Mucosa of descending colon (tissue), 3 donors: ENCODE measurements at places on chromosomes 5 and 9. TPM values are rescaled to one million over a fixed set of nuclear protein-coding genes. Genes with fewer than 3 reads are reported as not detected.
A peak's percentile ranks its signal among the peaks of the same experiment; 100 is the strongest.

DNA sequence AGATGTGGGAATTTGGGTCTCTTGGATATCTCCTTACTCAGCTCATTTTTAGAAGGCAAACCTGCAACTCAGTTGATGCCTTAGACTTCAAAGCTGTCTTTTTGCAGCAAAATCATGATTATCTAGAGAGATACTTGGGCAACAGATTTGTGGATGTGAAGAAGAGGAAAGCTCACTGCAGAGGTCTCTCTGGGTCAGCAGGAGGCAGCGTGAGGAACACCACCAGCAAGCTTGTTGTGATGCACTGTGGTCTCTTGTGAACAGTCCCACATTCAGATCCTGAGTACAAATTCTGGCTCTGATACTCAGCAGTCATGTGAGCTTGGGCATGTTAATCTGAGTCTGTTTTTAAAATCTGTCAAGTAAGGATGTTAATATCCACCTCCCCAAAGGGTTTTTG, 26.3 kb upstream of the DMRT3 start:
- no peak for DNase-seq

DNA sequence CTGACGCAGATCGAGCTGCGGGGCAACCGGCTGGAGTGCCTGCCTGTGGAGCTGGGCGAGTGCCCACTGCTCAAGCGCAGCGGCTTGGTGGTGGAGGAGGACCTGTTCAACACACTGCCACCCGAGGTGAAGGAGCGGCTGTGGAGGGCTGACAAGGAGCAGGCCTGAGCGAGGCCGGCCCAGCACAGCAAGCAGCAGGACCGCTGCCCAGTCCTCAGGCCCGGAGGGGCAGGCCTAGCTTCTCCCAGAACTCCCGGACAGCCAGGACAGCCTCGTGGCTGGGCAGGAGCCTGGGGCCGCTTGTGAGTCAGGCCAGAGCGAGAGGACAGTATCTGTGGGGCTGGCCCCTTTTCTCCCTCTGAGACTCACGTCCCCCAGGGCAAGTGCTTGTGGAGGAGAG, 4.6 kb upstream of the PHYHD1 start:
- DNase-seq: no peak

GRCh38 chr9:94974154-94974879, 247.8 kb downstream of the AOPEP start:
- no peak for DNase-seq

- no peak for DNase-seq
Observed at GRCh38 chr9:19901586-19901985, 112.7 kb upstream of the SLC24A2 start.

ECM2 gene
- 1.9 TPM for total RNA-seq

NNT gene
- total RNA-seq: 121 TPM

DNA sequence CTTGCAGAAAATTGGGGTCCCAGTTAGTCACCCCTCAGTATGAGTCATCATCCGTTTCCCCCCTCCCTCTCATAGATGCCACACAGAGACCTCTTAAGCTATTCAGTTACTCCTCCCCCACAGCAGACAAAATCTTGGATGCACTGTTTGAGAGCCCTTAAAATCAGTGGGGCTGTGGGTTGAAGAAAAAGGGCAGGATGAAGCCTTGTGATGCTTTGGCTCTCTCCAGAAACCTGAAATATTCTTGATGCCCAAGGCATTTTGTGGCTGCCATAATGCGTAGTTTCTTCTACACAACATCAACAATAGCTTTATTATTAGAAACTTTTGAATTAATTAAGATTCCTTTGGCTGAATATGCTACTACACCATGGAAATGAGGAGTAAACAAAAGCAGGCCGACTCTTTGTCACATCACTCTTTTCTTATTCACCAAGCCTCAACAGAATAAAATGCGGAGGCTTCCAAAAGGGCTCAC, 133.8 kb downstream of the MRPS30 start:
- DNase-seq: no peak

- DNase-seq: no peak
Observed at GRCh38 chr9:126511411-126511810, 102.3 kb upstream of the LMX1B start.

GRCh38 chr5:33275921-33276627, 164.7 kb upstream of the TARS1 start:
- no peak for DNase-seq

TNFSF15 gene
- total RNA-seq: 0.80 TPM

GRCh38 chr9:128282500-128282899, 6.4 kb downstream of the SWI5 start:
- DNase-seq: no peak

DNA sequence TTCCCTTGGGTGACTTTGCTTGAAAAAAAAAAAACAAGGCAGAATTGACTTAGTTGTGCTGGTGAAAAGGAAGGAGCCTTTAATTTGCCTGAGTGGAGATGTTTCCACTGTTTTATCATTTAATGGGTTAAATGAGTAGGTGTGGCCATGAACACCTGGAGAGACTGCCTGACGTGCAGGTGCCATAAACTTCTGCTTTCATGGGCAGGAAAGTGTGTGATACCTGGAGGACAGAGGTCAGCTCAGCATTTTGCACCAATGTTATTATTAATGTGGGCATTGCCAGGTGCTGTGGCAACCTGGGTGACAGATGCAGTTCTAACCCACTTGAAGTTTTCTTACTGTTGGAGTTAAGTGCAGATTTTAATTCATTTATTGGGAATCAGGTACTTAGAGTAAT, 145.4 kb downstream of the CD180 start:
- DNase-seq: peak; percentile 53

MZB1 gene
- 23.7 TPM for total RNA-seq

DNA sequence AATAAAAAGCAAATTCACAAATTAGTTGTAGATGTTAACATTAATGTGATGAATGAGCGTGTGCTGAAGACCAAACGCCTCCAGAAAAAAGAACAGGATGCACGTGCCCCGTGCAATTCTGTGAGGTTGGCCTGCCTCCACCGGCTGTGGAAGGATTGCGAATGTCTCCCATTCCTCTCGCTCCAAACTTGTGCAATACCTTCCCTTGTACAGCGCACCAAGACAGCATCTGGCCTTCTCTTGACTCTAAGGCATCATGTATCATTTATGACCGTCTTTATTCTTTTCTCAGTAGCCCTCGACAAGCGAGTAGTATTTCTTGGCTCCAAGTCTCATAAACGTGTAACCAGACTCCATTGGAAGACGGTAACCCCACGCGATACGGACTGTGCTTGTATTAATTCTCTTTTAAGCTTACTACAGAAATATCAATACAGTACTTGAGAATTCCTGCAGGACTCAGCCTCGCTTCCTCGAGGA, 1.5 kb upstream of the TESK1 start:
- DNase-seq: peak; percentile 57

IRX1 gene
- not detected for total RNA-seq

DNA sequence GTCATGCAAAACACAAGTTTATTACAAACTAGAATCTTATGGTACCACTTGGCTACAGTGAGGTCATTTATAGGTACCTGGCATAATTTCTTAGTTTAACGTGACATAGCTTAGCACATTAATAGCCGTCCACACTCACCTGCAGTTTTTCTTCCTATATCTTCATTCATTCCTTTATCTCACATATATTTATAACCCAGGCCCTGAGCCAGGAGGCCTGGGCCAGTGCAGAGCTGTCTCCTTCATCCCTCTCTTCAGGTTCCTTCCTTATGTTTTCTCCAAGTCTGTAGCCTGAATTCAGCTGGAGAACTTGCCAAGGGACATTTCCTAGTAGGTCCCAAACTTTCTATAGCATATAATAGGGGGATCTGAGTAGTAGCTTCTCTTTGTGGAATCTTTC, 367.9 kb upstream of the SGCD start:
- DNase-seq: no peak

DNA sequence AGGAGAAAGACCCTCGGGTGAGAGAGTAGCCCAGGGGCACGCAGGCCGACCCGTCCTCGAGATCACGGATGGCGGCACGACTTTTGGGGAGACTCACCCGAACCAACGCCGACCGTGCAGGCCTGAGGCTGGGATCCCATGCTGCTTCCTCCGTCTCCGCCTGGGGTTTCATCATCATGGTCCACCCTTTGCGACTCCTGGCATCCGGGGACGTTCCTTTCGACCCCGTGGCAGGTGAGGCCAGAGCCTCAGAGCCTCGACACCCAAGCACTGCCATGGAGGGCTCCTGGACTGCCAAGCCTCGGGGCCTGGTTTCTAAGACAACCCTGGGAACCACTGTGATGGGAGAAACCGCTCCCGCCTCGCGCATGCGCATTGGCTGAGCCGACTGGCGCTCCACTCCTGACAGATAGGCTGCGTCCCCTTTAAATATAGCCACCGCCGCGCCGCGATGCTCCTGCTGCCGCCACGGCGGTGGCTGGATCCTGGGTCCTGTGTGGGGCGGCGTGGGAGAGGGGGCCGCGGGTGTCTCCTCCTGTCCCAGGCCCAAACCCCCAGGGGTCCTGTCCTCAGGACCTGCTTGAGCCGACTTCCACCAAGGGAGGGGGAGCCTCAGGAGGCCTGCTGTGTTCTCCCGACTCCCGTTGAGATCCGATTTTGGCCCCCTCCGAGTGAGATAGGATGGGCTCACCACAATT, 481.6 kb downstream of the SPATA31A7 start:
- DNase-seq: no peak

DNA sequence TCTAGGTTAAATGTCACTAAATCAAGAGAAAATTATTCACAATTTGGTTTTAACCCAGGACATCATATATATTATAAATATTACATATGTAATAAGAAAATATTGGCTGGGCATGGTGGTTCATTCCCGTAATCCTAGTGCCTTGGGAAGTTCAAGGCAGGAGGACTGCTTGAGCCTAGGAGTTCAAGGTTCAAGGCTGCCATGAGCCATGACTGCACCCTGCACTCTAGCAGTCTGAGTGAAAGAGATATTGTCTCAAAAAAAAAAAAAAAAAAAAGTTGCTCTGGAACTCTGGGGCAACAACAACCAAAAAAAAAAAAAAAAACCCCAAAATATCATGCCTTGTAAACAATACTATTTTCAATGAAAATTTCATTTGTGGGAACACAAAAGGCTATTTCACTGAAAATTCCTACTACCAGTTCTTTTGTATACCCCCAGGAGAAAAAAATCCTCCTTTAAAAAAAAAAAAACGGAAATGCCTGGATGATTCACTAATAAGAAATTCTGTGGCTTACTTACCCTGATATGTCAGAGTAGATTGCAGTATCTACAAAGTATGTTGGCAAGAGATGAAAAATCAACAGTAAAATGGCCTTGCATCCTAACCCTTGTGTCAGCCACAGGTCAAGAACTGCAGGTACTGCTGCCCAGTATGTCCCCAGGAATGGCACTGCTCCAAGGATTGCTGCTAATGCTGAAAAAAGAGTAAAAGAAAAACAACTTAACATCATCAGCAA, 22.6 kb upstream of the CTNNAL1 start:
- DNase-seq: no peak

TCERG1 gene
- 44.3 TPM for total RNA-seq

GRCh38 chr5:31408814-31409213, 123.1 kb downstream of the DROSHA start:
- no peak for DNase-seq

IL3 gene
- total RNA-seq: not detected

GRCh38 chr9:127937388-127938297, at the start of gene DPM2:
TSS of gene DPM2 (minus strand) at chr9:127937854. CDS start at chr9:127937820, 34 bp downstream.
- peak; percentile 88 for DNase-seq

DNA sequence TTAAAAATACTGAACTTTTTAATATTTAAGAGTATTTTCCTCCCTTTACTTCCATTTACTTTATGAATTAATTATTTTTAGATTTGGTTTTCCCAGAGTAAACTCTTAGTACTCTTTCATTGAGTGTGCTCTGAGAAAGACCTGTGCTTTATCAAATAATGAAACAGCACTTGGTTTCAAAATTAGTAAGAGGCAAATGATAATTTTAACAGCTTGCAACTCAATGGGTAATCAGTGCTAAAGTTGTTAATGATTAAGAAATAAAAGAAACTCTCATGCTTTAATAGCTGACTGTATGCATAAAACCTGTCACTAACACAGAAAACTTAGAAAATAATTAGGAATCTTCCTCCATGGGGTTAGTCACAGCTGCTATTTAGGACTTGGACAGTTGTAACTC, 244.4 kb downstream of the RFX3 start:
- no peak for DNase-seq

GRCh38 chr5:174723979-174724483, 351 bp upstream of the MSX2 start:
- no peak for DNase-seq

- DNase-seq: no peak
Observed at GRCh38 chr5:98940581-98940980, 11.8 kb upstream of the CHD1 start.

DNA sequence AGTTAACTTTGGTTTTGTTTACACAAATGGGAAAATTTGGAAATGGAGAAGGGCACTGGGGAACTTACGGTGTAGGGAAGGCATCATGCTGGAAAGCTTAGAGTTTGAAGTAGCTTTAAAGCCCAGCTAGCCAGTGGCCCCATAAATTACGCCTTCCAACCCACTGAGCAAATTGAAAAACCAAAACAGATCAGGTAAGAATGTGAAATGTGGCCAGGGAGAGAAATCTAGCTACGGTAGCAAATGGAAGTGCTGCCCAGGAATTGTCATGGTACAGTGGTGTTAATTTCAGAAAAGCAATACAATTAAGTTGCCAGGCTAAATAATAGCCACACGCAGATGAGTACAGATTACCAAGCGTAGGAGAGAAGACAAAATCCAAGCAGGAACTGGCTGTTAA, 654.8 kb downstream of the PRELID2 start:
- DNase-seq: no peak

TEX48 gene
- not detected for total RNA-seq

DNA sequence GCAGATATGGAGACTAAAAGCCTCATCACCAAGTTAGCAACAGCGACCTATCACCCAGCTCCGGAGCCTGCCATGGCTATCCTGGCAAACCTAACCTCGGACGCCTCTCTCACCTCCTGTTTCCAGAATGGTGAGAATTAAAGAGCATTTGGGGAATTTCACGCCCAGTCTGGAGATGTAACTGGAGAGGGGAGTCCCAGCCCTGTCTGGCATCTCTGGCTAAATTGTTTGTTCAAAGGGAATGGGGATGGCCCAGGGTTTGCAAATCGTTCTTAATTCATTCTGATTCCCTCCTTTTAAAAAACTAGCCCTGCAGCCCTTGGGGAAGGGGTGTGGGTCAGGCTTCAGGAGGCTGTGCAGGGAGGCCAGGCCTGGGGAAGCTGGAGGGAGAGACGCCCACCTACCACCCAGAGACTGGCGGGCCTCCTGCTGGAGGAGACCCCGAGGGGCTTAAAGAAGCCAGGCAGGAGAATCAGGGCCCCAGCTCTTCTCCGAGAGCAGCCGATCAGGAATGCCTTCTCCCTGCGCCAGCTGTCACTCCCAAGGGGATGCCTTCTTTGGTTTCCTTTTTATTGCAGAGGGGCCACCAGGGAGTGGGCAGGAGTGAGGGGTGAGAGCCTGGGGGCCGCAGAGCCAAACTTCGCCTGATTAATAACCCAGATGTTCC, 964 bp upstream of the COL5A1 start:
- DNase-seq: no peak

PPP3R2 gene
- total RNA-seq: not detected

DNA sequence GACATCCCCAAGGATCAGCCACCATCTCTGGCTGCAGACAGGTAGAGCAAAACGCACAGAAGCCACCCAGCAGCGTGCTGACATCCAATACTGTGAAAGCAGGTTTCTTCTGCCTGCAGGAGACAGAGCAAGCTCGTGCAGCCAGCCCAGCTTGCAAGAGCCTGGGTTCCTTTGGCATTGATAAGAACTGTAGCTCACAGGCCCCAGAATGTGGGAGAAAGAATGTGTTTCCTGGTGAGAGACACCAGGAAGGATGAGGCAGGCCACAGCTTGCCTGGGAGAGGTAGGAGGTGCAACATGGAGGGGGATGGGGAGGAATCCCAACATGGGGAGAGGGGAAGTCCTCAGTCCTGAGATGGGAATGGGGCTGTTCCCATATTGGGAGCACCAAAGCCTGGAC, 34.0 kb upstream of the ARAP3 start:
- DNase-seq: no peak

- no peak for DNase-seq
Observed at GRCh38 chr9:137128158-137128861, 10.6 kb upstream of the GRIN1 start.
